ENCODE measurements at places on chromosomes 5 and 9.

DNA sequence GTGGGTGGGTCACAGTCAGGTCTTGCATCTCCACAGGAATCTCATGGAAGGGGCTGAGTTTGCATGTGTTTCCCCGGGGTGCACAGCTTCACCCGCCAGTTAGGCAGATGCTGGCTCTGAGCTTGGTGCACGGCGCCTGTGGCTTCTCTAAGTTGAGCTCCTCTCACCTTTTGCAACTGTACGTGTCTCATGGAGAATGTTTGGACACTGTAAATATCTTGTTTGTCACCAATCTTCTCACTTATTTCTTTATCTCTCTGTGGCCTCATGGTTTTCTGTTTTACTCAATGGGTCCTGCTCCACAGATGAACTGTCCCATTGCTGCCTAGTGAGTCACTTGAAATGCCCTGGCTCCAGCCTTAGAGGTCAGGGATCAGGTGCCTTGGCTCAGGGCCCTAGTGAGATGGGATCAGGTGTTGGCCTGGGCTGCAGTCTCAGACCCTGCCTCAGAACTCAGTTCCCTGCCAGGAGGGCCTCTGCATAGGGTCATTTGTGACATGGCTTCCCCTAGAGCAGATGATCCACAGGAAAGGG is 61.6 kb downstream of the WNK2 start:
- no peak for DNase-seq

- no peak for DNase-seq
These were observed 70.6 kb downstream of the ALDH1A1 start for GRCh38 chr9:72882117-72882775.

DNA sequence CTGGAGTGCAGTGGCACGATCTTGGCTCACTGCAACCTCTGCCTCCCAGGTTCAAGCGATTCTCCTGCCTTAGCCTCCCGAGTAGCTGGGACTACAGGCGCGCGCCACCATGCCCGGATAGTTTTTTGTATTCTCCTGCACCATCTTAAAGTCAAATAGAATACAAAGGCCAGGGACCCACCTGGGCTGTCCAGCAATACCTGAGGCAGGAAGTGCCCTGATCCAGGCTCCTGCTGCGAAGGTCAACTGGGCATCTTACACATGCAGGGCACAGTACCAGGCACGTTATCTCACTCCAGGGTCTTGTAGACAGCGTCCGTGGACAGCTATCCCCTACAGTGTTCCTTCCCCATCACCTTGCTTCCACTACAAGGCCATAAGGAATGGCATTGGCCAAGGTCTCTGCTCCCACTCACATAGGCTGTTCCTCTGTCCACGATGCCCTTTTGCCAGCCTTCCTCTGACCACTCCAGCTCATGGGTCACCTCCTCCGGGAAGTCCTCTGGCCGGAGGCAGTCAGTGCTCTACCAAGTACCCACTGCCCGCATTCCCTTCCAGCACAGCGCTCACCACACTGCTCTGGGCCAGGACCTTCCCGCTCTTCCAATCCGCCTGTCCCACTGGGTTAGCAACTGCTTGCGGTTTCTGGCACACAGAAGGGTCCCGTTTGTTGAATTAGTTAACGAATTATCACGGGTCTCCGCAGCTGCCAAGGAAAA is 978 bp downstream of the P4HA2 start:
- DNase-seq, result no peak

GRCh38 chr5:115374057-115374775 is 77.8 kb upstream of the CCDC112 start:
- DNase-seq, result no peak

GRCh38 chr5:74130155-74130897 is 504.3 kb downstream of the ARHGEF28 start:
- no peak for DNase-seq

DNA sequence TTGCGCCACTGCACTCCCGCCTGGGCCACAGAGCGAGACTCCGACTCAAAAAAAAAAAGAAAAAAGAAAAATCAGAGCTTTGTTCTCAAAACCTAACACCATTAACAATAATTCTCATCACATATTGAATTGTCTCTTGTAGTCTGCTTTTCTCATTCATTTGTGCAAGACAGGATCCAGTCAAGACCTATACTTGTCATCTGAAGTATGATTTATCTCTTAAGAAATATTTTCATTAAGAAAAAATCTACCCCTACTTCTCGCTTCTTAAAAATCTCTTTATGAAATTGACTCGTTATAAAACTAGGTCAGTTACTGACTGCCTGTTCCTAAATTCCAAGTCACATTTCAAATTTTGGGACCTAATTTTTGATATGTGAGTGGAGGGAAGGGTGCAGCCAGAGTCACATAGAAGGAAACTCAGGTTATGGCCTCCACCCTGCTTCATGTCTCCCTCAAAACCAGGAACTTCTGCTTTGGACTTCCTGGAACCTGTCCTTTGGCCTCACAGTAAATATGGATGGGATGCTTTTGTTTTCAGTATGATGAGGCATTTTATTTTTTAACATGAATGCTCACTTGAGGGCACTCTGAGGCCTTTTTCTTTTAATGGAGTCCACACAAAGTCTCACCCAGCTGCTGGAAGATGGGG is 18.9 kb downstream of the ZNF169 start:
- no peak for DNase-seq

GRCh38 chr9:126788634-126789349 is 16.0 kb upstream of the ZBTB43 start:
- no peak for DNase-seq

GRCh38 chr5:107274571-107274970 is 396.2 kb downstream of the EFNA5 start:
- no peak for DNase-seq

DNA sequence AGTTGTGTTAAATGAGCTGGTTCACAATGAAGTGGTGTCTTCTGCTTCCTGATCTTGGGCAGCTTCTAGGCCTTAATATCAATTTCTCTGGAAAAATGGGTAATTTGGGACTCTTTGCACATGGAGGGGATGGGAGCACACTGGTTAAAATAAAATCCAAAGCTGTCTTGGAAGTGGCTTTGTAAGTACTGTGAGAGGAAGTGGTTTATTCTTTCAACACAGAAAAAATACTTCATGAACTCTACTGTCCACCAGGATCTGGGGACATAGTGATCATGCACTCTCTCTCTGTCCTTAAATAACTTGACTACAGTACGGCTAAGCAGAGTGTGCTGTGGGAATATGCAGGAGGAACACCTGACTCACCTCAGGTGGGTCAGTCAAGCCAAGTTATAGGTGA is 2.4 kb downstream of the PCYOX1L start:
- DNase-seq, result no peak

GRCh38 chr5:81225463-81225862 is 7.7 kb upstream of the CKMT2 start:
- no peak for DNase-seq

GRCh38 chr9:6920041-6920440 is 162.3 kb downstream of the KDM4C start:
- no peak for DNase-seq

DNA sequence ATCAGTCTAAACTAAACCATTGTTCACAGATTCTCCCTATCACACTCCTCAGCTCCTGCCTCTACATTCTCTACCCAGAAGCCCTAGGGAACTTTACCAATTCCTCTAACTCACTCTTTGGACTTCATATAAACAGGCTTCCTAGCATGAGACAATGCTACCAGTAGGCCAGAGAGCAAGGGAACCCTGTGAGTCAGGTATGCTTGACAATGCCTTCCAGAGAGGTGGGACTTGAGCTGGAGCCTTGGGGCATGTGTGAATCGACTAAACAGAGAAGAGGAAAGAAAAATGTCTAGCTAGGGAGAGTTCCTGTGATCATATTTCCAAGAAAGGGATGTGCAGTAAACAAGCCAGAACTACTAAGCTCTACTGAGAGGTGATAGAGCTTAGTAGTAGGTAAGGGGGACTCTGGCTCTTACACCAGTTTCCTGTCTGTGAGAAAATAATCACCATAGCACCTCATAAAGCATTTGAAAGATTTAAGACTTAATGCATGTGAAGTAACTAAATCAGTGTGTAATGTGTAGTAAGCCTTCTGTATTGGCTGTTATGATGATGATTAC is 6.4 kb upstream of the RFK start:
- no peak for DNase-seq

- DNase-seq, result no peak
These were observed 74.9 kb upstream of the VCAN start for GRCh38 chr5:83396662-83397061.

DNA sequence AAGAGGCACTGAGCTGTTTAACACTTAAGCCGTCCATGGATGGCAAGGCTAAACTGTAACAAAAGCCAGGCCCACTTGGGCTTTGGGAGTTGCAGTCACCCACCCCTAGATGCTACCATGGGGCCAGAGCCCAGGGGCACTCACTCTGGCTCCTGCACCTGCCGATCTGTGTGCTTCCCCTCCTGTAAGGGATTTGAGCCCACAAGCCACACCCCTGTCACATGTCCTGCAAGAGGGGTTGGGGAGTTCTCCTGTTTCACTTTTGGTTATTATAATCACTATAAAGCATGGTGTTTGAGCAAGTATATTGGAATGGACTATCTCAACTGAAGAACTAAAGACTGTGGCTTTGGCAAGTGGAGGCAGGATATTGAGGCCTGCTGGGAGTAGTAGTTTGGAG is 14.0 kb upstream of the GPR151 start:
- DNase-seq, result no peak

- no peak for DNase-seq
These were observed 238.6 kb downstream of the FANCC start for GRCh38 chr9:95078939-95079338.

- DNase-seq, result no peak
These were observed 232.5 kb downstream of the PJA2 start for GRCh38 chr5:109177227-109177626.
